ENCODE measurements at places on chromosomes 6 and 20. TPM values are rescaled to one million over a fixed set of nuclear protein-coding genes. Genes with fewer than 3 reads are reported as not detected.

CAGE1 gene
- polyA plus RNA-seq = 0.05 TPM

SIM1 gene
- polyA plus RNA-seq = 0.08 TPM

OTOR gene
- not detected for polyA plus RNA-seq

LY6G6C gene
- 0.45 TPM for polyA plus RNA-seq

UBD gene
- 0.68 TPM for polyA plus RNA-seq

CD24 gene
- polyA plus RNA-seq = 165 TPM

SLC22A2 gene
- not detected for polyA plus RNA-seq

GTSF1L gene
- not detected for polyA plus RNA-seq

CDH26 gene
- 1.6 TPM for polyA plus RNA-seq

LY6G6D gene
- polyA plus RNA-seq = 0.80 TPM

SRC gene
- polyA plus RNA-seq = 72.2 TPM

CLIC1 gene
- 279 TPM for polyA plus RNA-seq

C6orf58 gene
- polyA plus RNA-seq = 0.95 TPM

BPIFB1 gene
- polyA plus RNA-seq = 0.08 TPM

RIPOR3 gene
- 2.2 TPM for polyA plus RNA-seq

CRISP2 gene
- polyA plus RNA-seq = 0.30 TPM

EHMT2 gene
- polyA plus RNA-seq = 74.1 TPM

NR2E1 gene
- polyA plus RNA-seq = not detected

GNRH2 gene
- 0.50 TPM for polyA plus RNA-seq

Data from right lung (tissue), 10 donors.